Cerebellar cortex (tissue), 1 donor: ENCODE measurements at places on chromosomes 6 and 20.

- DNase-seq: no peak
Observed at GRCh38 chr6:39886871-39887270, 47.4 kb downstream of the MOCS1 start.

DNA sequence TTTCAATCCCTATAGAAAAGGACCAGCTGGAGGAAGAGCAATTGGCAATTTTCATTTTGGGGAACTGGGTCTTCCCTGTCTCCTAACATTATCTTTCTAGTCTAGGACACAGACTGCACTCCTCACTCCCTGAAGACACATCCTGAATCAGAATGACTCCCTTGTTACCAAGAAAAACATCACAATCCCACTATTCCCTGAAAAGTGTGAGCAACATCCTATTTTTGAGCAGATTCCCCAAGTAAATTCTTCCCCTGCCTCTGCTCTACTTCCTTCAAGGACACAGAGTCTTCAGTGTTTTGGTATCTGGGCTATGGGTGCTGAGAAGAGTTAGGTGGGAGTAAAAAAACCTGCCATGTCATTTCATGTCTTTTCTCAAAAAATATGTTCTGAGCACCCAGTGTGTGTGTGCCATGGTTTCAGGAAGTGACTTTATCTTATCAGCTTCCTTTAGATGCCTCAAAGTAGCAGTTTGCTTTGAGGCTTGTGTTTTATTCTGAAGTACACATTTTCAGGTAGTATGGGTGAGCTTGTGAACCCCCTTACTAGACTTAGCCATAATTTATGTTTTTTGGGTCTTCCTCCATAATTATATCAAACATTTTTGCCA, 12.4 kb downstream of the LAMA4 start:
- DNase-seq: no peak

DNA sequence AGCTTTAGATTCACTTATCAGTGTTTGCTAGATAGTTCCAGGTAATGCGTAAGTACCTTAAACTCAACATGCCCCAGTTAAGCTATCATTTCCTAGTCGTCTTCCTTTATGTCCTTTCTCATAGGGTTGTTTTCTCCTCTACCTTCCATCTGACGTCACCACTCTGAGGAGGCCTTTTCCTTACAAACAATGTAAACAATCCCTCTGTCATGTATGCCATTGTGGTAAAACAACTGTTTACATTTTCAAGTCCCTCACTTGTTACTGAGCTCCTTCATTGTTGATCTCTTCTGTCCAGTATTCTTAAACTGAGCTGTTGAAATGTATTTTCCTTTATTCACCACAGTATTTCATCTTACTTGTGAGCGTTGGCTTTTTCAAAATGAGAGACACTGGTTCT, 45.4 kb upstream of the PLCG1 start:
- DNase-seq: no peak

DNA sequence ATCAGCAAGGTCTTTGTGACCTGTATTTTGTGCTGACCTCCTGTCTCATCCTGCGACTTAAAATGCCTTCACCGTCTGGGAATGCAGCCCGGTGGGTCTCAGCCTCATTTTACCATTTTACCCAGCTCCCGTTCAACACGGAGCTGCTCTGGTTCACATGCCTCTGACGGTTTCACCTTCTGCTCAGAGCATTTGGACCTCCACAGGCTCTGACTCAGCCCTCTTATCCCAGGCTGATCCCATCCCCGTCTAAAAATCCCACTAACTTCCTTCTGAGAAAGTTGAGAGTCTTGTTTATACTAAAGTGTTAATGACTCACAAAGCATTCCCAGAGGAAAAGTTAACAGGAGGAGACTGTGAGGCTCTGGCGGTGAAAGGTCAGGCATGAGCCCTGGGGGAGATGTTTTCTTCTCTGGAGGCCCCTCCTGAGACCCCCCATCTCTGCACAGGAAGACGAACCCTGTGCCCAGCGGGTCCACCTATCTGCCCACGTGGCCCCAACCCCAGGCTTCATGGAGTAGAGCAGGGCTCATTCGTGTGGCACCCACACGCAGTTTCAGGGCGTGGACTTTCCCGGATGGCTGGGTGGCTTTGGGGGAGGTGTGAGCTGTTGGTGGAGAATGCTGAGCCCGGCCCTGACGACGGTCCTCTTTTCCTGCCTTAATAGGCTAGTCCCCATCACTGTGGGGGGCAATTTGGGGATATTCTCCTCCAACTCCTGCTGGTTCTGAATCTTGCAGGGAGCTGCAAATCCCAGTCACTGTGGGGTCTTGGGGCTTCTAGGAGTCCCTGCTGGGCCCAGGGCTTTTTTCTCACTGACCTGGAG, 3.3 kb upstream of the BIRC7 start:
- peak; percentile 59 for DNase-seq

DNA sequence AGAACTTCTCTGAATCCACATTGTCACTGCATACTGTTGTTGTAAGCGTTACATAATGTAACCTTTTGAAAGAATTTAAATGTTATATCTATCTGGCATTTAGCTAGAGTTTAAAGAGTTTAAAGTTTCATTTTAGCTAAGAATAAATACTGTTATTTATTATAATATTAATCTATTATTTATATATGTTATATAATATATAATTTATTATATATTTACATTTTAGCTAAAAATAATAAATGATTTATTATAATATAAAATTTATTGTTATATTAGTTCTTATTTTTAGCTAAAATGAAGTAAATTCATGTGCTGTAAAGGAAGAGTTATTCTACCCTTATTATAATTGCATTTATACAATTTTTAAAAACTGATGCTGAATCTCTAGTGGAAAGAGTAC, 255.4 kb upstream of the QKI start:
- DNase-seq: no peak

DNA sequence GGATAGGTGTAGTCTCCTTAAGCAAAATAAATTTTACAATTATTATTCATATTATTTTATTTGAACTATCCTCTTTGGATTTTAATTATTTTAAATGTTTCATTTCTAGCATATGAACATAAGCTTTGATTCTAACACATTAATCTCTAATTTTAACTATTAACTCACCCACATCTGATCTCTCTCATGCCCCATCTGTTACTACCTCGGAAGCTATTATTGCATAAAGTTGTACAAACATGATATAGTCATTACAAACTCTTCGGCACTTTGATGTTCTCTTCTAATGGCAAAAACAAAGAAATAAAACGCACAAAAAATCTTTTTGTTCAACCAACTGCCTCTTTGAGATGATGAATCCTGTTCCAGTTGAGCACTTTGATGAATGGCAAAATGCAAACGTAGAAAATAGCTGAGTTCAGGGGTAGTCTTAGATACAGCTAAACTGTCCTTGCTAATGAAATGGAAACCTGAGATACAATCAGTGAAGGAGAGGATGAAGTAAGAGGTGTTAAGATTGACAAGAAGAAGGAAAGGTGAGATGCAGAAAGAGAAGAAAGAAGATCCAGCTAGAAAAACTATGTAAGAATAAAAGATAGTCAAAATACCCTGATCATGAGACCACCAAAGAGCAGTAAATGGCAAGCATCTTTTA, 41.1 kb downstream of the EPM2A start:
- DNase-seq: no peak
